ENCODE measurements at places on chromosomes 6 and 20.

GRCh38 chr6:157625764-157626163 is 197.3 kb upstream of the SNX9 start:
- DNase-seq: no peak
- H3K27me3 ChIP-seq: no peaks in the 10 kb centered on the region
- no peak overlapping the region for H3K4me3 ChIP-seq
- no peaks in the 10 kb centered on the region for H3K4me1 ChIP-seq
- H3K36me3 ChIP-seq: no peaks in the 10 kb centered on the region
- no peak overlapping the region for H3K27ac ChIP-seq

- H3K36me3 ChIP-seq: peaks cover 27% of the 10 kb centered on the region
- H3K27me3 ChIP-seq: no peaks in the 10 kb centered on the region
- H3K4me1 ChIP-seq: peaks cover 32% of the 10 kb centered on the region
- H3K27ac ChIP-seq: no peak overlapping the region
- H3K4me3 ChIP-seq: no peak overlapping the region
- peak; percentile 56 for DNase-seq
Observed at GRCh38 chr20:31569163-31570020, 35.7 kb upstream of the ID1 start.

DNA sequence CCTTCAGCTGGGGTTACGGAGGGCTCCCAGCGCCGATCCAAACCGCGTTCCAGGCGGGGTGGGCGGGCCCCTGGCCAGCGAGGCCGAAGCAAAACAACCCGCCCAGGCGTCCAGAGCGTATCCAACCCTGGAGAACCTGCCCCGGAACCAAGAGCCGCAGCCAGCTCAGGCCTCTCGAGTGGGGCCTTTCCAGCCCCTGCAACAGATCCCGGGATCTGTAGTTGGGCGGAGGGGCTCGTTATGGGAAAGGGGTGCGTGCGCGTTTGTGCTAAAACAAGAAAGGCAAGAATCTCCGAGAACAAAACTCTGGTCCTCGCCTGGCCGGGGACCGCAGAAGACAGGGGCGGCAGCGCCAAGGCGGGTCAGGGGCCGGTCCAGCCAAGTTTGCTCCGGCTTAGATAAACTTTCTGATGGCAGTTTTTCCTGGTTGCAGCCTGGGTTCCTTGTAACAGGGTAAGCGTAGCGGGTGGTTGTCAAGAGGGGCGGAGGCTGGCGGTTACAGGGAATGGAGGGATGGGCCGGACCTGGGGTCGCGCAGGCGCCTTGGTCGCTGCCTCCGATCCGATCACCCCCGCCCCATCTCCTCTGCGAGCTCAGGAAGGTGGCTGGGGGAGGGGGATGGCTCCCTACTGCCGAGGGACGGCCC is 448 bp upstream of the RIN2 start:
- H3K36me3 ChIP-seq: no peaks in the 10 kb centered on the region
- peaks cover 8% of the 10 kb centered on the region for H3K4me1 ChIP-seq
- H3K27ac ChIP-seq: no peak overlapping the region
- H3K27me3 ChIP-seq: peaks cover 29% of the 10 kb centered on the region

DNA sequence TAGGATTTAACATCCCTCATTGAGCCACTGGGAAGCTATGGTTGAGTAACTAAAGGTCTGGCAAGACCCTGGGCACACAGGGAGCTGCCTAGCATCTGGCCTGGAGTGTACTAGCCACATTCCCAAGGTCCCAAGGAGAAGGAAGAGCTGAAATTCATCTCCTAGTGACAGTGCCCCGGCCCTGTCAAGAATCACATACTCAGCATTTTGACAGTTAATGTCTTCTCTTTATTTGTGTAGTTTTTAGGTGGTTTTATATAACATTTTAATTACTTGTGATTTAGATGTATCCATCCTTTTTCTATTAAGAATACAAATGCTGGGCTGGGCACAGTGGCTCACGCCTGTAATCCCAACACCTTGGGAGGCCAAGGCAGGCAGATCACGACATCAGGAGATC is 40.4 kb downstream of the ALDH5A1 start:
- no peaks in the 10 kb centered on the region for H3K4me1 ChIP-seq
- H3K36me3 ChIP-seq: peaks cover 19% of the 10 kb centered on the region
- no peaks in the 10 kb centered on the region for H3K27me3 ChIP-seq
- no peak overlapping the region for H3K27ac ChIP-seq

DNA sequence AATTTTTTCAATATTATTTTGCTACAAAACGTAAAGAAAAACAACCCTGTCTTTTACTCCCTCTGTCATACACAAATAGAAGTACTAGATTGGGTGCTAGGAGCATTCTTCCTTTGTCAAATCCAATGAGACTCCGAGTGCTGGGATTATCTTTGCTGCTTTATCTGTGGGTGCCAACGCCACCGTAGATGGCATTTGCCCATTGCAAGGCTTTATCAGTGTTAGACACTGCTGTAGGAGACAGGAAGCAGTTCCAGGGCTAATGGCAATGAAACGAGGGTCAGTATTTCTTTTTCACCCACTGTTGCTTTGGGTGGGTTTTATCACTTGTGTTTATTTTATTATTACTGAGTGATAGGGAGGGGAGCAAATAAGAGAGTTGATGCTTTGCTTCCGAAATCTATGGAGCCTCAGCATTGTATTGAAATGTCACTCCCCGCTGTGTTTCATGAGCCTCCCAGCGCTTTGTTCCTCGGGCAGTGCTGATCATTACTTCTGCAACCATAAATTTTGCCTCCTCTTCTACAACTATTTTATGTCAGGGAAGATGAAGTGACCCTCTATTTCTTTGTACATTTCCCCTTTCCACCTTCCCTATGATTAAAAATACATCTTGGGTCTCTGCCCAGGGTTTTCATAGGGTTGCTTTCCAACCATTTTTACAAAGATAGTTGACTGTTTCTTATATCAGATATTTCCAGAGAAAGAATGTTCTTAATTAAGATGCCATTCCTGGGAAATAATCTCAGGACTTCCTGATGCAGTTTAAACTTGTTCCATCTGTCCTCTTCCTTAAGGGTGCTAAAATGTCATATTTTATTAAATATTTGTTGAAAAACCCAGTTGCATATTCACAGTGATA is 86.7 kb upstream of the LAMP5 start:
- no peaks in the 10 kb centered on the region for H3K36me3 ChIP-seq
- H3K27me3 ChIP-seq: no peaks in the 10 kb centered on the region
- DNase-seq: no peak
- no peak overlapping the region for H3K4me3 ChIP-seq
- no peak overlapping the region for H3K27ac ChIP-seq

- H3K4me3 ChIP-seq: no peak overlapping the region
- H3K27ac ChIP-seq: no peak overlapping the region
- DNase-seq: no peak
- no peaks in the 10 kb centered on the region for H3K4me1 ChIP-seq
- H3K27me3 ChIP-seq: no peaks in the 10 kb centered on the region
- H3K36me3 ChIP-seq: no peaks in the 10 kb centered on the region
Observed at GRCh38 chr6:156598855-156599180, 178.4 kb upstream of the ARID1B start.

- no peaks in the 10 kb centered on the region for H3K36me3 ChIP-seq
- DNase-seq: no peak
- H3K4me1 ChIP-seq: no peaks in the 10 kb centered on the region
- no peak overlapping the region for H3K4me3 ChIP-seq
Observed at GRCh38 chr6:19399406-19399805, 437.8 kb upstream of the ID4 start.

DNA sequence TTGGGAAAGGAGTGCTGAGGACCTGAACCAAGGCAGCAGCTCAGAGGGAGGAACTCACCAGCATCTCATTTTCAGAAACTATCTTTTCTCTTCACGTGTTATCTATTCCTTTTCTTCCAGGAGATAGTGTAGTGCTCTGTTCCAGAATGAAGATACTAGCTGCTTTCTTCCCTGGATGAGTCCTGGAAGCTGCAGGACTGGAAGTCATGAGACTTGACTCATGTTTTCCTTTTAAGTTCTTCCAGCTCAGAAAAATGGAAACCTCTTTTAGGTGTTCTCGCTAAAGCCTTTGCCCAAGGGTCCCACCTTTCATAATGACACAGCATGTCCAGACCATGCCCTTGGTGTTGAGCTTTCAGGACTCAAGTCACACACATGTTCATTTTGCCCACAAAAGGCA is 106.7 kb downstream of the UNC5CL start:
- DNase-seq: no peak
- peaks cover 5% of the 10 kb centered on the region for H3K27me3 ChIP-seq
- no peaks in the 10 kb centered on the region for H3K4me1 ChIP-seq
- no peak overlapping the region for H3K4me3 ChIP-seq

DNA sequence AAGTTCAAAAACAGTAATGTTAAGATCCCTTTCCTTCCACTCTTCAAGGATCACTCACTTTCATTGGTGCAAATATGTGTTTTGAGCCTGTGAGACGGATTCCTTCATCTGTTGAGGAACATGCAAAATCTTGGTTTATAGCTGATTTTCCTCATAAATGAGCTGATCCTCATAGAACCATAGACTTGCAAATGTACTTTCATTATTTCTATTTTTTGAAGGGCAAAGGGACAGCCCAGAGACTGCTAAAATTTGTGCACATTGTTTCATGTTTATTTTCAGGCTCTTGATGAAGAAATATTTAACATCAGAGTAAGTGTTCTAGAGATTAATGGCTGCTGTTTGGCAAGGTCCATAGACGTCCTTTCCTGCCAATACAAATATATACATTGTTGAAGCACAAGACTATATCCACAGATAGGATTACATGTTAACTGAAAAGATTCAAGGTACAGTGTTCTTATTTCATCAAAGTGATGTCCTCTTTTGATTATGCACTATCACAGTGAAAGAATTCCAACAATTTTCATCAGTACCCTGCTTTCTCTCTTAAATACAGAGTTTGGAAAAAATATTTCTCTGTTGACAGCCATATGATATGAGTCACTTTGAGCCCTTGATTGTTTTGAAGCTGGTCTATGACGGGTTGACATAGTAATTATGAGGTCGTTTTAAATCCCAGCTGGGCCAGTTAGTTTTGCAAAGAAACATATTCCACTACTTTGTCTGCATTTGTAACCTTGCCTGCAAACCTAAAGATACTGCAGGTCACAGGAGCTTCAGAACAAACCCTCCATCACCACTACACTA is 95.7 kb downstream of the FILIP1 start:
- H3K27me3 ChIP-seq: no peaks in the 10 kb centered on the region
- H3K27ac ChIP-seq: no peak overlapping the region
- no peak for DNase-seq
- H3K4me3 ChIP-seq: no peak overlapping the region

Measured in CD4-positive, alpha-beta T cell (primary cell).